ENCODE measurements at places on chromosomes 11 and 22.

DNA sequence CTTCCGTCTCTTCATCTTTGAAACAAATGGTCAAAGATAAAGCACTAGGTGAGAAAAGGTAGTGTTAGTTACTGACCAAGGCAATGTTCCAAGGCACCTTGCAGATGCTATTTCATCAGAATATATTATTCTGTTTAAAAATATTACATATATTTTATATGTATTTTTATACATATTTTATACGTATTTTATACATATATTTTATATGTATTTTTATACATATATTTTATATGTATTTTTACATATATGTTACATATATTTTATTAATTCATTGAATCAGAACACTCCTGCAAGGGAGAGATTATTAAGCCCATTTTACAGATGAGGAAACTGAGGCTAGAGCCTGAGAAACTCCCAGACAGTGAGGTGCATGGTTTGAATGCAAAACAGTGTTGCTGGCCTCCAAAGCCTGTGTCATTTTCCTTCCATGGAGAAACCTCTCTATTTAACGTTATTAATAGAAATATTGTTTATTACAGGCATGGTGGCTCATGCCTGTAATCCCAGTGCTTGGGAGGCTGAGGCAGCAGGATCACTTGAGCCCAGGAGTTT lies 120.6 kb upstream of the CD82 start:
- no peak for DNase-seq

DNA sequence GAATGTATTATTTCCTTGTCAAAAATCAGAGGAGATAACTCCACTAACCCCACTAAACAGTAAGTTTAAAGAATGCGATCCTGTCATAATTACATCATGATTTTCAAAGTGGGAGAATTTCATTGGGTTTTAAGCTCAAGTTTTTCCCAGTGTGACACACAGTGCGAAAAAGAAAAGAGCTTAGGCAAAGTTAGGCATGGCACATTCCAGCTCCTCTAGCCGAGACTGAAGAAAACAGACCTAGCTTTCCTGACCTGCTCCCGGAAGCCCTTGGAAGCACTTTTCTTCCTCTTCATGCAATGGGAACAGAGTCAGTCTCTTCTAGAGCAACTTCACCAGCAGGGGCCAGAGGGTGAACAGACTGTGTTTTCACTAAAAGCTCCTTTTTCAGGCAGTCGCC lies 76.6 kb upstream of the AKIP1 start:
- no peak for DNase-seq

GRCh38 chr11:40168414-40168813 lies 1291.0 kb downstream of the LRRC4C start:
- DNase-seq: no peak

- no peak for DNase-seq
Measured at GRCh38 chr11:126874831-126875230, 125.7 kb downstream of the KIRREL3 start.

DNA sequence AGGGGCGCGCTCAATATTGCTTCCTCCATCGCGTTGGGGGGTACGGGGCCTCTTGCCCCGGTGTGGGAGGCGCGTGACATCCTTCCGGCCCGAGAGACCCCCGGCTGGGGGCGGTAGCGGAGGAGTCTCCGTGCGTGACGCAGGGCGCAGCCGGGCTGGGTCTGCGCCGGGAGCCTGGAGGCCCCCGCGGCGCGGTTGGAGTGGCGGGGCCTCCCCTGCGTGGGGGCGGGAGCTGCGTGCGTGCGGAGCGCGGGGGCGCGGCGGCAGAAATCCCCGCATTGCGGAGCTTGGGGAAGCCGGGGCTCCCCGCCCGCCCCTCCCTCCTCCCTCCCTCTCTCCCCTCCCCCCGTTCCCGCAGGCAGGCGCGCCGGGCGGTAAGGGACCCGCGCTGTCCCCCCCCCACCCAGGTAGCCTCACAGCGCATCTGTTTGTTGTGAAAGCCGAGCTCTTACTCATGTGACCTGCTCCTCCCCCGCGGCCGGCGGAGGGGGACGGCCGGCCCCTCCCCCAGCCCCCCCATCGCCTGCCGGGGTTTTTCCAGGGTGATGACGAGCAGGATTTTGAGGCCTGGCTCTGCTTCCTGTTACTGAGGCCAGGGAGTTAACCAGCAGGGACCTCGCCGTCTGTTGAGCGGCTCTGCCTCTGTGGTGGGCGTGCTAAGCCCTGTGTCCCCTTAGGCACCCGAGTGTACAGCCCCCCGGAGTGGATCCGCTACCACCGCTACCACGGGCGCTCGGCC lies 1.6 kb downstream of the PIM3 start:
- peak; percentile 73 for DNase-seq

DNA sequence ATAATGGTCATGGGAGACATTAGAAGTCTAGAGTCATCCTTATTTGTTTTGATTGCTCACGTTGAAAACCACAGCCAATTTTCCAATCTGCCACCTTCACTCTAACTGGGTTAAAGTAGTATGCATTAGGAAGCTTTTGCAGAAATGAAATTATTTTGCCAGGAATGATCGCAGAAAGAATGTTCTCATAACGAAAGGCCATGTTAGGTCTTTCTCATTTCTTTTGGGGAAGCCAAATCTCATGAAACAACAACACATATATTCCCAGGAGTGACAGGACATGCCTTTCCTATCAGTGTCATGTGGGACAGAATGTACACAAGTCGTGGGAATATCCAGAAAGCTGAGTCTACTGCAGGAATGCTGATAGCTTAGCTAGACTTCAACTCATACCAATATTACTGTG lies 386.3 kb downstream of the AASDHPPT start:
- DNase-seq: no peak

- no peak for DNase-seq
Measured at GRCh38 chr11:92852229-92852628, 117.2 kb upstream of the MTNR1B start.

GRCh38 chr22:20571531-20572007 lies 64.2 kb downstream of the MED15 start:
- DNase-seq: no peak
